ENCODE measurements at places on chromosomes 1 and 21. TPM values are rescaled to one million over a fixed set of nuclear protein-coding genes. Genes with fewer than 3 reads are reported as not detected.

POU2F1 gene
- 17.5 TPM for total RNA-seq

AMY1C gene
- total RNA-seq, result not detected

UHMK1 gene
- total RNA-seq, result 60.1 TPM

CTH gene
- total RNA-seq, result 14.3 TPM

LCE3E gene
- not detected for total RNA-seq

CA14 gene
- not detected for total RNA-seq

FAM167B gene
- total RNA-seq, result 0.57 TPM

HRNR gene
- not detected for total RNA-seq

CAMK2N1 gene
- 1.8 TPM for total RNA-seq

EDARADD gene
- 32.0 TPM for total RNA-seq

ANKRD45 gene
- total RNA-seq, result not detected

LEMD1 gene
- not detected for total RNA-seq

CTBS gene
- total RNA-seq, result 13.1 TPM

TMEM54 gene
- total RNA-seq, result 1.4 TPM

TMEM82 gene
- not detected for total RNA-seq

FCRLB gene
- not detected for total RNA-seq

SPRR1A gene
- not detected for total RNA-seq

B3GALT5 gene
- not detected for total RNA-seq

Data from activated CD4-positive, alpha-beta T cell treated with anti-CD3 and anti-CD28 coated beads, Interleukin-2, amount 10 ng/mL, durations not matched to agents 24 days and 14 days (primary cell).